Neuronal stem cell (in vitro differentiated cells): ENCODE measurements at places on chromosomes 11 and 22.

- peak; percentile 71 for DNase-seq
Measured at GRCh38 chr11:16820324-16821092, 82.1 kb downstream of the C11orf58 start.

- no peak for DNase-seq
Measured at GRCh38 chr11:14905104-14906033, 13.3 kb upstream of the CYP2R1 start.

DNA sequence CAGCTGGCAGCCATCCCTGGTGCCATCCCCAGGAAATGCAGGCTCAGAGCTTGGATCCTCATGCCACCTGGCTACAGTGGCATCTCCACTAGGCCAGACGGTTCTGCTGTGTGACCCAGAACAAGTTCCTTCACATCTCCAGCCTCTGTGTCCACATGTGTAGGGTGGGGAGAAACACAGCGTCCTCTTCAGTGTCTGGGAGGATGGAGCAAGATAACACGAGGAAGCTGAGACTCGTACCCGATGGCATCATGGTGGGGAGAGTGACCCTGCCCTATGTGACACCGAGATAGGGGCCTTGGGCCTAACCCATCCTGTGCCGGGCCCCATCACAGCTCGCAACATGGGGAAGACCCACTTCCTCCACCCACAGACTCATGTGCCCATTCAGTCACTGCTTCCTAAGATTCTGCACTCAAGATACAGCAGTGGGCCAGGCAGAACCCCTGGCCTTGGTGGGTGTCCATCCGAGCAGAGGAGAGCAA, 78.5 kb downstream of the MORC2 start:
- no peak for DNase-seq

DNA sequence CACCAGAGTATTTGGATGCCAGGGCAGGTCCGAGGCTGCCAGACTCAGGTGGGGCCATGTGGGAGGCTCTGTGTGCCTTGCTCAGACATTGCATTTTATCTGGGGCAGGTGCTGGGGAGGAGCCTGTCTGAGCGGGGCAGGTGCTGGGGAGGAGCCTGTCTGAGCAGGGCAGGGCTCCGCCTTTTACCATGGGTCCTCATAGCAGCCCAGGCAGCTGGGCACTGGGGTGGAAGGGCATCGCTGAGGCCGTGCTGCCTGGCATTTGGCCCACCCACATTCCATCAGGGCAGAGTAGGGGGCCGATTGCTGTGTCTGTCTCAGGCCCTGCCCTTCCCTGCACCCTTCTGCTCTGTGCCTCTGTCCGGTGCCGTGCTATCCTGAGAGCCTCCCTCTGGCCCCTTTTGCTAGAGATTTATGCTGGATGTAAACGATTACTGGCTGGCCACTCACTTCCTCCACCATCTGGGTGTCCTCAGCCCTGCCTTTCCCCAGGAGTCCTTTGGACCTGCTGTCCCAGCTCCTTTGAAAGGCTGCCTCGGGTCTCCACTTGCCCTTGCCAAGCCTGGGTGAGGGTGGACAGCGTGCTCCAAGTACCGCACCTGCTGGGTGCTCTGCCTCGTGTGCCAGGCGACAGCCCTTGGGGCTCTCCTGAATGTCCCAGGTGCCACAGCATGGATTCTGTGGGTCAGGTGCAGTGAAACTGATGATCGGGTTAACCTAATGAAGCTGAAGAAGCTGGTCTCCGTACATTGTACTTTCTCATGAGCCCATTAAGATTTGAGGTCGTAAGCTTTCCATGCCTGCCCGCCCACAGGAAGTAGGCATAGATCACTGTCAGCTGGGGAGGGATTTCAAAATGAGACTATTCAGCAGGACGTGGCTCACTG, 281.6 kb downstream of the TBC1D22A start:
- no peak for DNase-seq
